Kidney glomerular epithelial cell (primary cell): ENCODE measurements at places on chromosomes 7 and 10.

DNA sequence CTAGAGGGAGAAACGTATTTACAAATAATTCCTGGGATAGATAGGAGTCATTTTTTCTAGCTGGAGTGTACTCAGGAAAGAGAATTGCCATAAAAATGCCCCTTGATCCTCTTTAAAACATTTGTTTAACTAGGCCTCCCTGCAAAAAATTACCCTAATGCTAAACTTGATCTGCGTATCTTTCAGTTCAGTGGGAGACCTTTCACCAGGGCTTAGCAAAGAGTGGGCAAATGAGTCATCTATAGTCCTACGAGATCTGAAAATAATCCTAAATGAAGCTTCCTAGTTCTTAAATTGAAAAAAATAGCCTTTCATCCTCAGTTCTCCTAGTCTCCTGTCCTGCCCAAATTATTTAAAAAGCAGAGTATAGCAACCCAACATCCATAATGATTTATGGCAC, 198.6 kb upstream of the FRMD4A start:
- no peak for DNase-seq

GRCh38 chr7:111370002-111370401, 192.3 kb downstream of the IMMP2L start:
- no peak for DNase-seq

DNA sequence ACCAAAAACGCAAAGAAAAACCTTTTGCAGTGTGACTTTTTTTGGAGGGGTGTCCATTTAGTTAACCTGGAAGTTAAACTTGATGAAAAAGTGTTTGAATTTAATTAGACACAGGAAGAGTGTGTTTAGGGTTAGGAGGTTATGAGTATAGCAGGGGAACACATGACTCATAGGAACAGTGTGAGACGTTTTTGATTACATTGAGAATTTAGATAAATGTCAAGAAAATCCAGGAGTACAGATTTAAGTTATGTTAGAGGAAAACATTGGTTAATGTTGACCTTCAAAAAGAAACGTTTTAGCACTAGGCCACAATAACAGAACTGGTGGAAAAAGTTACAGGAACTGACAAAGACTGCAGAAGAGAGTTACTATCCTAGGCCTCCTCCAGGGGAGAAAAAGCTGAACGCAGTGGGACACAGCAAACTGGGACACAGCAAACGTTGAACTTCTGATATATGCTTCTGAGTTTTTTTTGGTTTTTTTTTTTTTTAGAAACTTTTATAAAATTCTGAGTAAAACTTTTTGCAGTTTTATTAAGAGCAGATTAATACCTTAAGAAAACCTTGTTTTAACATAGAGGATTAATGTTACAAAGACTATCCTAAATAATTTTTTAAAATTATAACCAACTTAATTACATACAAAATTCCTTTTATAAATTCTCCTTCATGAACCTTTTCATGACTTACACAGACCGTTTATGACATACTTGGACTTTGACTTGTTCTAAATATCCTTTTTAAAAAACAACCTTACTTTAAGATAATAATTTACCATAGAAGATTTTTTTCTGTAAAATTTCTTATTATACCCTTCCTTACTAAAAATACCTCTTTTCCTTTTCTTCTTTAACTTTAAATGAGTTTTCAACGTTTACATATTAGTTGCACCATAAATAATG, 22.2 kb downstream of the LANCL2 start:
- DNase-seq, result no peak

DNA sequence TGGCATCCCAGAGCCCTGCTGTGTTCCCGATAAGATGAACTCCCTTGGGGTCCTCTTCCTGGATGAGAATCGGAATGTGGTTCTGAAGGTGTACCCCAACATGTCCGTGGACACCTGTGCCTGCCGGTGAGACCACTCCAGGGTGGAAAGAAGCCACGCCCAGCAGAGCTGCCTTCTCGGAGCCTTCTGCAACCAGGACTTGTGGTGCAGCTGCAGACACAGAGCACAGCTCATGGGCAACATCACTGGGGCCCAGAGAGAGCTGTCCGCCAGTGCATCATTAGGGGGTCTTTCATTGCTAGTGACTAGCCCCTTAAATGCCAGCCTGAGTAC, 9.6 kb upstream of the GDF2 start:
- DNase-seq, result no peak

- DNase-seq, result no peak
Measured at GRCh38 chr10:62814756-62815380, 1.3 kb downstream of the EGR2 start.

DNA sequence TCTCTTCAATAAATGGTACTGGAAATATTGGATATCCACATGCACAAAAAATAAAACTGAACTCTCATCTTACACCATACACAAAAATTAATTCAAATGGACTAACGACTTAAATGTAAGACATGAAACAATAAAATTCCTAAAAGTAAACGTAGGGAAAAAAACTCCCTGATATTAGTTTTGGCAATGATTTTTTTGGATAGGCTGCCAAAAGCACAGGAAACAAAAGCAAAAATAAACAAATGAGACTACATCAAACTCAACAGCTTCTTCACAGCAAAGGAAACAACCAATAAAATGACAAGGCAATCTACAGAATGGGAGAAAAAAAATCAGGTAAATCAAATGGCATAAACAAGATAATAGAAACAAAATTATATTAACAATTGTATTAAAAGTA, 65.7 kb downstream of the ORC5 start:
- DNase-seq, result no peak

DNA sequence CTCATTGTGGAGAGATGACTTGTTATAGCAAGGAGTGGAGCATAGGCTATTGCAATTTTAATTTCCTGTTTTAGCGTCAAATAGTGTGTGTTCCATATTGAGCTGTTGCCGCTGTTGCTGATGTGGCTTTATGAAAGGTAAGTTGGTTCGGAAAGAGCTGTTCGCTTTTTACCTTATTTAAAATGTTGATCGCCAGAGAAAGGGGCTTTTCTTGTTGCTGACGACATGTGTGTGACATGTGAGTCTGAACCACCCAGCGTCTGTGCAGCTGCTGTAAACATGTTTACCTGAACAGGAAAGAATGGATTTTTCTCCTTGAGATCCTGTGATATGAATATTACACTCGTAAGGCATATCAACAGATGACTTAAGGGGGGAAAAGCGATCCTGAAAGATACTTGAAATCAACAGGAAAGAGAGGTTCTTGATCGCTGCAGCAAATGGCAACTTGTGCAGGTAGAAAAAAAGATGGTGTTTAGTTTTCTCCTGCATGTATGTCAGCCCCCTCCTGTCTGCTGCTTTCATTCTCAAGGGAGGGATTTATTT, 2.5 kb downstream of the ZEB1 start:
- DNase-seq, result peak; percentile 28

GRCh38 chr7:20035279-20035875, 181.8 kb downstream of the MACC1 start:
- no peak for DNase-seq
